ENCODE measurements at places on chromosomes 1 and 21.

- DNase-seq = no peak
Measured at GRCh38 chr1:71294178-71294577, 213.3 kb upstream of the ZRANB2 start.

DNA sequence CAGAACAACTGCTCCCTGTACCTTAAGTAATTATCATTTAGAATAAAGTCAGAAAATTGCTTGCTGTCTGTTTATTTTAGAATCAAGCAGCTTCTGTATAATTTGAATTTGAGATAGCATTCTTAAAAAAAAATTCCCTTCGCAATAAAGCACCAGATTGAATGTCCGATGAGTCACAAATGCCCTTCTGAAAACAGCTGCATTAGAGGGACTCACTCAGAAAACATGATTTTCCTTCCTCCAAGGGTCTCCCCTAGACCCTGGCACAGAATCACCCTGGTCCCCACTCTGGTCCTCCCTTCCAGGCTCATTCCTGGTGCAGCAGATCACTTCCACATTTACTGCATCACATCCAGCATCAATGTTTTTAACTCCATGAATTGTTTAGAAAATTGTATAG, 471.1 kb upstream of the VAMP3 start:
- peak; percentile 28 for DNase-seq

- no peak for DNase-seq
Measured at GRCh38 chr1:167938080-167938636, 1.3 kb upstream of the MPC2 start.

DNA sequence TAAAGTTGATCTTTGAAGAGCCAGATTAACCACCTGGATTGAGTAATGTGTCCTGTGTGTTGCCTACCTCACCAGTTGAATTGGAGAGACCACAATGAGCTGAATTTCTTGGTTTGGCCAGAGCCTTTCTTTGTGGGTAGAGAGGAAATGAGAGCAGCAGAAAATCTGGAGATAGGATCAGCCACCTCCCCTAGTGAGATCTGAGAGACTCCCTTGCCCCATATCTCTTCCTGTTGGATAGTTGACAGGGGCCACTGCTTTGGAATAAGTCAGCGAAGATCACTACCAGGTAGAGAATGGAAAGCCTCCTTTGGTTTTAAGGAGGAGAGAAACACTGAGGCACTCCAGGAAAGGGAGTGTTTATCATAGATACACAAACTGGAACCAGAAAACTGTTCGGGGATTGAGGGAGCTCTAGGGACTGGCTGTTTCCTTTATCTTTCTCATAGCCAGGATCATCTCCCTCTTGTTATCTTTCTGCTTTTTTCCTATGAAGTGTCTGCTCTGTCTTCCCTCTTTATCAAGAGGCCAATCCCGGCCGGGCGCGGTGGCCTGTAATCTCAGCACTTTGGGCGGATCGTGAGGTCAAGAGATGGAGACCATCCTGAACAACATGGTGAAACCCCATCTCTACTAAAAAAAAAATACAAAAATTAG, 21.3 kb upstream of the ZNF326 start:
- no peak for DNase-seq

DNA sequence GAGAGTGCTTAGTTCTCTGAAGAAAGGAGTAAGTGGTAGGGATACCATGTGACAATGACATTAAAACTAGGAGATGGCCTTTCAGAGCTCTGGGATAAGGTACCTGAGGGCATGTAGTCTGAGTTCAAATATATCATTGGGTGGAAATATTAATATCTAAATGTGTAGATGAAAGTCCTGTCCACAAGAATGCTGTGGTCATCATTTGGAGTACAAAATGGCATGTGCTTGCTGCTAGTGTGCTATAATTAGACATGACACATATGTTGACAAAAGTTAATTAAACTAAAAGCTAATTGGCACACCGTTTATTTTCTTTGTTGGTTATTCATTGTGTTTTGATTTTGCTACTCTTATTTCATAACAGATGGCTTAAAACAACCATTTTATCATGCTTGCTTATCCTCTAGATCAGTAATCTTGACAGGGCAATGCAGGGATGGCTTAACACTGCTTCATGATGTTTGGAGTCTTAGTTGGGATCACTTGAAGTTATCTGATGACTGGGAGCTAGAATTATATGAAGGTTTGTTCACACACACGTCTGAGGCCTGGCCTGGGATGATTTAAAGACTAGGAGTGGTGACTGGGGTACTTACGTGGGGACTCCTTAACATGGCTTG, 31.0 kb downstream of the CC2D1B start:
- DNase-seq = no peak

GRCh38 chr1:223780318-223780717, 65.4 kb downstream of the TP53BP2 start:
- no peak for DNase-seq

- DNase-seq = no peak
Measured at GRCh38 chr1:81149649-81150325, 650.9 kb upstream of the ADGRL2 start.

GRCh38 chr1:31593770-31594632, 17.7 kb downstream of the TINAGL1 start:
- DNase-seq = peak; percentile 69

GRCh38 chr1:165501330-165501969, 42.4 kb upstream of the LRRC52 start:
- DNase-seq = no peak

- DNase-seq = no peak
Measured at GRCh38 chr1:208041505-208041904, 130.6 kb upstream of the CD34 start.

DNA sequence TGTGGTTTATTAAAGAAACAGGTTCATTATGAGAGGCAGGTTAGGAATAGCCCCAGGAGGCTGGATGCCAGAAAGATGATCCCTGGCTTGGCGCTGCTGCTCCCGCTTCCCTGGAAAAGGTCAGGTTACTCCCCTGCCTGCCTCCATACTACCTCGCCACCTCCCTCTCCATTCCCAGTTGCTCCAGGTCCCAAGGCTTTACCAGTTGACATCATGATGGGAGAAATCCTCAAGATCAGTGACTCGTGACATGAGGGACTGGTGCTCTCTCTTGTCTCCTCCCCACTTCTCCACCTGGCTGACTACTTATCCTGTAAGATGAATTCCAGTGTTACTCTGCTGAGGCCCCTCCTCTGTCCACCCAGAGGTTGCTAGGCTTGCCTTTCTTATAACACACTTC, 19.7 kb downstream of the VASH2 start:
- DNase-seq = no peak

- no peak for DNase-seq
Measured at GRCh38 chr1:45924736-45925135, 121.3 kb downstream of the MAST2 start.

GRCh38 chr1:6779089-6779805, 6.0 kb upstream of the CAMTA1 start:
- DNase-seq = no peak

GRCh38 chr1:198056255-198056654, 100.5 kb upstream of the NEK7 start:
- no peak for DNase-seq

GRCh38 chr1:21770201-21770600, 12.7 kb downstream of the USP48 start:
- no peak for DNase-seq

GRCh38 chr1:224735159-224735558, 119.0 kb downstream of the CNIH3 start:
- DNase-seq = no peak

DNA sequence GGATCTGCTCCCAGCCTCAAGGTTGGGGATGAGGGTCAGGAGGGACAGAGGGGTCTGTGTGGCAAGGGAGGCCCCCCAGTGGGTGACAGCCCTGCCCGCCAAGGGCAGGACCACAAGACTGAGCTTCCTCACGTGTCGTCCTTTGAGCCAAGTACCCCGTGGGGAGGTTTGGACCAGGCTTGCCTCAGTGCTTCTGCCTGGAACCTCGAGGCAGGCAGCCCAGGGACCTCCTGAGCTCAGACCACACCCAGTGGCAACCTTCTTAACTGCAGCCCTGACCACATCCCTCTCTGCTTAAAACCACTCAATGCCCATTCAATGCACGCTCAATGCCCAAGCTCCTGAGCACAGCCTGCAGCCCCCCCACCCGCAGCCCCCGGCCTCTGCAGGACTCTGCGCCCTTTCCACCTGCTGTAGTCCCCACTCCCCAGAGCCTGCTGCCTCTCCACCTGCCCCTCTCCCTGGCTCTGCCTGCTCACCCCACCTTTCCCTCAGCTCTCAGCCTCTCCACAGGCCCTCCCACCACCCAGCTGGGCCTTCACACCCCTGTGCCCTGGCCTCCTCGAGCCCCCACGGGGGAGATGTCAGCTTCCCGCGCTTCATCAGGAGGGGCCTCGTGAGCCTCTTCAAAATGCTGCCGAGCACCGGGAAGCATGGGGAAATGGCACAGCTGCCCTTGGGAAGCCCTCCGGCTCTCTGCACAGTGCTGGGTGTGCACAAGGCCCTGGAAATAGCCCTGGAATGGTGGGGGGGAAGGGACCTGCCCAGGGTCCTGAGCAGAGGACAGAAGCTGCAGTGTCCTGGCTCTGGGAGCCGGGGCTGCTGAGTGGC, 129.3 kb upstream of the VAMP3 start:
- DNase-seq = no peak

DNA sequence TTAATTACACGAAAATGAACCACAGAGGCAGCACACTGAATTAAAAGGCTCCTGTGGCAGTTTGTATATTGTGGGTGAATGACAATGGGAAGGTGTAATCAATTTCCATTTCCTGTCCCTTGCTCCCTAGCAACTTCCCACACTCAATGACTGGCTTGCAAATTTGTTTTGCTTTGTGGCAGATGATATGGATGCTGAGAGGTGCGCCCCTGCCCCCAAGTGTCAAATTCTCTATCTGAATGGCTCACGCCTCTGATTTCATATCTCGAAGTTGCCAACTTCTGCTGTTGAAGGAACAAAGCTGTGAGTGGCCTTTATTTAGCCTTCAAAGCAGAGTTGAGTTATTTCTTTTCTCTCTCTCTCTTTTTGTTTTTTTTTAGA, 86.0 kb downstream of the FOXD2 start:
- no peak for DNase-seq

- DNase-seq = no peak
Measured at GRCh38 chr1:15618655-15619525, 1.6 kb downstream of the DDI2 start.

- DNase-seq = no peak
Measured at GRCh38 chr1:168230709-168231108, 4.9 kb downstream of the SFT2D2 start.

DNA sequence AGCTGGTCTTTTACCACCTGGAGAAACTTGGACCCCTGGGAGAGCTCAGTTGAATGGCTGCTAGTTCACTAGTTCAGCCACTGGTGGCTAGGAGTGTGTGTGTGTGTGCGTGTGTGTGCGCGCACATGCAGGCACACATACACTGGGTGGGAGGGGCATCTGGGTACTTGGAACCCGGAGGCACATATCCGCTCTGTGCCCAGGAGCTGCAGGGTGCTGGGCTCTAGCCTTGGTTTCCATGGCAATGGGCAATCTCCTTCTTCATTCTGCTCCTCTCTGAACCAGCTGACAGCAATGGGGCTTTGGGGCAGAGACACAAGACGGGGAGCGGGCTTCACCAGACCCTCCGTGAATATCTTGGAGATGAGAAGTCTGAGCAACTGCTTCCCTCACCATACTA, 87.1 kb upstream of the DISP3 start:
- DNase-seq = no peak

- DNase-seq = no peak
Measured at GRCh38 chr1:173410794-173411236, 66.3 kb upstream of the PRDX6 start.

All from HTR-8/SVneo (cell line).